ENCODE measurements at places on chromosomes 3 and 15. TPM values are rescaled to one million over a fixed set of nuclear protein-coding genes. Genes with fewer than 3 reads are reported as not detected.

GRCh38 chr15:25056484-25057425 is 102.0 kb downstream of the SNRPN start:
- peak; percentile 6 for DNase-seq

GRCh38 chr3:67094774-67095173 is 96.7 kb downstream of the KBTBD8 start:
- no peak for DNase-seq

Gene SPINT1
- 217 TPM for total RNA-seq

Gene TF
- 3.8 TPM for total RNA-seq

GRCh38 chr3:83248454-83248853 is 1487.0 kb upstream of the GBE1 start:
- no peak for DNase-seq

GRCh38 chr3:56188201-56188600 is 280.1 kb downstream of the ERC2 start:
- DNase-seq, result no peak

Data from progenitor cell of endocrine pancreas (in vitro differentiated cells).